Activated CD8-positive, alpha-beta memory T cell treated with anti-CD3 and anti-CD28 coated beads, Interleukin-2, amount 50 U/mL, for 4 hours (primary cell): ENCODE measurements at places on chromosomes 1 and 21.

GRCh38 chr1:219066631-219067349 is 106.9 kb upstream of the LYPLAL1 start:
- no peak for DNase-seq

DNA sequence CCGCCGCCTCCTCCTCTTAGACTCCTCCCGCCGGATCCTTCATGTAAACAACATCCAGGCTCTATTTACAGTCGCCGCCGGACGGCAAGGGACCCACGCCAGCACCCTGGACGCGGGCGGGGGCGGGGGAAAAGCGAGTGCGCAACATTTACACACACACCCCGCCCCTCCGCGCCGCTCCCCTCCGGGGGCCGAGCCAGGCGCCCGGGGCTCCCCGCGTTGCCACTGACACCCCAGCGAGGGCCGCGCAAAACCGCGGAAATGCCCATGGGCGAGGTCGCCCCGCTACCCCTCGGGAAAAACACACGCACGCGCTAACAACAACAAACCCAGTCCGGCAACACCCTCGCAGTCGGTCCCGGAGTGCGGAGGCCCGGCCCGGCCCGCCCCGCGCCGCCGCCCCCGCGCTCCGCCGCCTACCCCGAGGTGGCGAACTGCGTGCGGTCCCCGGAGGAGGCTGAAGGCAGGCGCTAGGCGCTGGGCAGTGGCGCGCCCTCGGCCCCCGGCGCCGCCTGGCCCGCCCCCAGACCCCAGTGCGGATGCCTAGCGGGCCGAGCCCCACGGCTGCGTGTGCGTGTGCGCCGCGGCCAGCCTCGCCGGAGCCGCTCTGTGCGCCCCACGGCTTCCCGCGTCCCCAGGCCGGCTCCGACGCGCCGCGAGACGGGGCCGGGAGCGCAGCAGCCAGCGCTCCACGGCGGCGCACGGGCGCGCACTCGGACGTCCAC is 81.1 kb upstream of the AK4 start:
- peak; percentile 78 for DNase-seq

GRCh38 chr1:167332503-167332902 is 111.8 kb downstream of the POU2F1 start:
- DNase-seq, result no peak

GRCh38 chr1:10980094-10980577 is 32.3 kb upstream of the TARDBP start:
- DNase-seq, result no peak

DNA sequence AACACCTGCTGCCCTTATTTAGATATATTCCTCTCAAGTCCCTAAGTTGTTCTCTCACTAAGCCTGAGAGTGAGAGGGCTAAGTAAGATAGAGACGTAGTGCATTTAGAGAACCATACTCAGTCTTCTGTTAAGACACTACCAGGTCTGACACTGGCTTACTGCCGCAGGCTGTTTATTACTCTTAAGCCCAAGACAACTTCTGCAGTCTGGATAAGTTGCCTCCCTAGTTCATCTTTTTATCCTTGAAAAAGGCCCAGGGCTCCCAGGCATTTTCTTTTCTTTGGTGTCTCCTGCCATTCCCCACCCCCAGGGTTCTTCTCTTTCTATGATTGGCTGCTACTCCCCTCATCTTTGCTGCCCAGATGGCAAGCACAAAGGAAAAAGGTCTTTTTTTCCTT is 38.7 kb downstream of the CACHD1 start:
- no peak for DNase-seq

DNA sequence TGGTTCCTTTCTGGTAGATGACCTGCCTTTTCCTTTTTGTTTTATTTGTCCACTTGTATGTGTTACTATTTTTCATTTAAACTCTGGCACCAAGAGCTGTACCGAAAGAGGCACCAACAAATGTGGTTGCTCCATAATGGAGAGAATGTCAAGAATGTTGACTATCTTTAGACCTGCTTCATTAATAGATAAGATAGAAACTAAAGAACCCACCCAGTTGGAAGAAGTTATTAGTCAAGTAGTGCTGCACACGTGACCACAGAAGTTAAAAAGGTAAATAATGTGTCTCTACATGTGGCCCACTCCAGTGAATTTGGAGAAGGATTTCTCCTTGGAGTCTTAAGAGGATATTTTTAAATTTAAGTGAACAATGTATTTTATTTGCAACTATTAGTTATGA is 9.3 kb downstream of the ATP1A1 start:
- DNase-seq, result no peak

- no peak for DNase-seq
These were observed 64.7 kb downstream of the PRRC2C start for GRCh38 chr1:171550050-171550449.

- no peak for DNase-seq
These were observed 152.1 kb upstream of the TMEM51 start for GRCh38 chr1:15001317-15001915.

GRCh38 chr21:40685141-40685540 is 161.8 kb downstream of the DSCAM start:
- DNase-seq, result no peak

DNA sequence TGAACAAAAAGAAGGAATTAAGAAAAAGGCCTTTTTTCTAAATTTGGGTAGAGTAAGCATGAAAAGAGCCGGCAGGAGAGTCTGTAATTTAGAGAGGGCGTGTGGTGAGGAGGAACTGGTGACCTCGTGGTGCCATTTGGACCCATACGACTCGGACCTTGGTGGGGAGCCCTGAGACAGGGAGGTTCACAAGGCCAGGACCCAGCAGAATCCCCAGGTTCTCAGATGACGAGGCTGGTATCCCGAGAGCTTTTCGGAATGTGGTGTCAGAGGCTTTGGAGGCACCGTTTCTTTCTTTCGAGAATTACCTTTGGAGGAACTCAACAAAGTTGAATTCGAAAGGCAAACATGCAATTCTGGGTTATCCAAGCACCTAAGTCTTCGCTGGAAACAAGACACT is 34.8 kb downstream of the CLIC6 start:
- no peak for DNase-seq

- DNase-seq, result peak; percentile 91
These were observed 2.7 kb upstream of the ANXA9 start for GRCh38 chr1:150979092-150980056.

- DNase-seq, result no peak
These were observed 60.0 kb upstream of the FGGY start for GRCh38 chr1:59236721-59237545.

GRCh38 chr21:31848326-31848985 is 24.4 kb upstream of the HUNK start:
- DNase-seq, result no peak

DNA sequence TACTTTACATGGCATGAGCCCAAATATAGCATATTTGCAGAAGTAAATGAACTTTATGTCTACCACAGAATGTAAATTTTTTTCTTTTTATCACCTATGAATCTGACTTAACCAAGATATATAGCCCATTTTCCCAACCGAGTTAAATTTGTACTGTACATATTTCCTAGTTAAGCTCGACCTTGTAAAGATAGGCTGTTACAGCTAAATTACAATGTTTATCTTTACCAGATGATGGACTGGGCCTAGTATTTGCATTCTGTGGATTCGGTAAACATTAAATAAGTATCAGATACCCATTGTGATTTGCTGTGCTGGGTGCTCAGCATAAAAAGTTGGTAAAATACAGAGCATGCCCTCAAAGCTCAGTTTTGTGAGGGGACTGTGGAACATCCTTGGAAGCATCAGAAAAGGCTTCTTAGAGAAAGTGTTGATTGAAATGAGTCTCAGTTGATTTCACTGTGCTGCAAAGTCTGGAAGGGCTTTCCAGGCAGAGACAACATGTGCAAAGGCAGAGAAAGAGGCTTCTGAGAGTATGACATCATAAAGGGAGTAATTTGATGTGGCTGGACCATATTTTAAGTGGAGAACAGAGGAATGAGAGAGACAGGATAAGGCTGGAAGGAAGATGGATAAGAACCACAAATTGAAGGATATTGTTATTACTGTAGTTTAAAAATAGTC is 27.4 kb downstream of the MORC3 start:
- DNase-seq, result no peak

DNA sequence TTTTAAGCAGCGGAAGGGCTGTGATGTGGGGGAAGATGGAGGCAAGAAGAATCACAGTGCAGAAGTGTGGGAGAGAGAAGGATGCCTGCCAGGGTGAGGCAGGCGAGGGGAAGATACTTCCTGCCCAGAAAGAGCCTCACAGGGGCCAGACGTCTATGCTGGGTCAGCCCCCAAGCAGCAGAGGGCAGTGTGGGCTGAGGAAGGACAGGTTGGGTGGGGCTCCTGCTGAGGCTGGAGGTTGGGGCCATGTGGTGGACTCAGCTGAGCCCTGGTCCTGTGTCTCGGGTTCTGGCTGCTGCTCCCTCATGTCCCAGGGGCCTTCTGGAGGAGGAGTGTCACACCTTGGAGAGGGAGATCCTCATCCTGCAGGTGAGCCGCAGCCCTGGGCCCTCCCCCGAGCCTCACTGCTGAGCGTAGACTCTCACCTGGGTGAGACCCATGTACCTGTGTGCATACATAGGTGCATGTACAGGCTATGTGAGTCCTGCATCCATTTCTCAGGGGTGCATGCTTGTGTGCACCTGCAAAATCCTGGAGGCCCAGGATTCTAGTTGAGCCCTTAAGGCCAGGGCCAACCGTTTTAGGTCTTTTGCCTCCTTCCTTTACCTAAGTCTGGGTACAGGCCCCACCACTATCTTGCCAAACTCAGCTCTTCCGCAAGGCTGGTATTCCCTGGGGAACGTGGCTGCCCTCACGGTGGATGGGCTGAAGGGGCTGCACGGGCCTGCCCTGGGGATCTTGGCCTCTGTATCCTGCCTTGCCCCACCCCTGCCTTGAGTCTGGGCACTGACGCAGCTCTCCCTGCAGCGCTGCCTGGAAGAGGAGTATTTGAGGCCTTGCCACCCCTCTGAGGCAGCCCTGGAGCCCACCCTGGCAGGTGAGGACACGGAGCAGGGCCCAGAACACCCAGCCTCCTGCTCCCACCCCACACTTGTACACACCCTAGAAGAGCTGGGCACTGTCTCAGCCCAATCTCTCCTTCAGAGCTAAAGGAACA is 3.7 kb downstream of the CCDC24 start:
- DNase-seq, result no peak

- no peak for DNase-seq
These were observed 218.5 kb downstream of the PTPRU start for GRCh38 chr1:29454616-29455380.
